Activated CD8-positive, alpha-beta memory T cell treated with anti-CD3 and anti-CD28 coated beads, Interleukin-2, amount 10 ng/mL, durations not matched to agents 7 days and 5 days (primary cell): ENCODE measurements at places on chromosomes 2 and 18.

GRCh38 chr18:50061876-50062517 is 132.9 kb downstream of the MYO5B start:
- peaks cover 46% of the 10 kb centered on the region for H3K27me3 ChIP-seq
- no peaks in the 10 kb centered on the region for H3K4me1 ChIP-seq
- DNase-seq: no peak
- H3K27ac ChIP-seq: no peak overlapping the region
- no peaks in the 10 kb centered on the region for H3K36me3 ChIP-seq

DNA sequence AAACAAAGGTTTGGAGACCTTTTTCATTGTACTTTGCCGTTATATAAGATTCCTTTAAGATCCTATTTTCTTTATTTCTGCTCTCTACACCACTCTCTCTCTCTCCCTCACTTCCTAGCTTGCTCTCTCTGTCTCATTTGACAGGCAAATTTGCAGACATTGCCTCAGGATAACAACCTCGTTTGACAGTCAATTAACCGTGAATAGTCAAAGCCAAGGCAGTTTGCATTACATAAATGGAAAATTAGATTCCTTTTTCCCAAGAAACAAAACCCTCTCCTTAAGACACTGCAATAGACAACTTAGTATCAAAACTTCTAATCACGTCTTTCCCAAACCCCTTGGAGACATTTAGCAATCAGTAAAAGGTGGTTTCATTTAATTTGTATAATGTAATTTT is 7.4 kb downstream of the SKOR2 start:
- no peak overlapping the region for H3K27ac ChIP-seq
- H3K27me3 ChIP-seq: peaks cover 61% of the 10 kb centered on the region
- H3K36me3 ChIP-seq: peaks cover 9% of the 10 kb centered on the region
- DNase-seq: no peak
- H3K4me3 ChIP-seq: no peak overlapping the region
- H3K4me1 ChIP-seq: peaks cover 3% of the 10 kb centered on the region

GRCh38 chr2:37378411-37378810 is 34.0 kb downstream of the QPCT start:
- no peak for DNase-seq
- peaks cover 27% of the 10 kb centered on the region for H3K4me1 ChIP-seq
- no peak overlapping the region for H3K4me3 ChIP-seq
- no peak overlapping the region for H3K27ac ChIP-seq
- H3K36me3 ChIP-seq: peaks cover 7% of the 10 kb centered on the region

GRCh38 chr2:40028792-40029488 is 249.9 kb upstream of the THUMPD2 start:
- DNase-seq: no peak
- no peaks in the 10 kb centered on the region for H3K27me3 ChIP-seq
- peaks cover 15% of the 10 kb centered on the region for H3K4me1 ChIP-seq
- H3K36me3 ChIP-seq: no peaks in the 10 kb centered on the region
- H3K27ac ChIP-seq: no peak overlapping the region

DNA sequence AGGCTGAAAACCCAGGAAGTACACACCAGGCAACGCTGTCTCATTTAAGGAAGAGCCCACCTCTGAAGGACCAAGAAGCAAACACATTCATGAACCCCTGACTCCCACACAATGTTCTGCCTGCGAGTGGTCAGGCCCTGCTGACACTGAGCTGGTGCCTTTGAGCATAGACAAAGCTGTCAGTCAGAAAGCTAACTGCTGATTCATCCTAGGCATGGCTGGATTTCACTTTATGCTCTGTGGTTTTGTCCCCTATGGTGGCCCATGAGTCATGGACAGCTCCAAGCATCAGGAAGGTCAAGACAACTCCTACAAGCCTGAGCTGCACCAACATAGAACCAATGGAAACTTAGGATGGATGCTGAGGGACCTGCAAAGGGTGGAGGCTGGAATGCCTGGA is 78.9 kb downstream of the UXS1 start:
- H3K4me3 ChIP-seq: no peak overlapping the region
- peak overlapping the region; percentile 38 for H3K27ac ChIP-seq
- H3K27me3 ChIP-seq: no peaks in the 10 kb centered on the region

GRCh38 chr2:29014331-29014730 is 33.2 kb downstream of the TOGARAM2 start:
- peak overlapping the region; percentile 92 for H3K27ac ChIP-seq

GRCh38 chr2:15271941-15272542 is 289.1 kb downstream of the NBAS start:
- no peaks in the 10 kb centered on the region for H3K27me3 ChIP-seq
- no peak for DNase-seq
- H3K27ac ChIP-seq: no peak overlapping the region
- H3K4me3 ChIP-seq: no peak overlapping the region
- no peaks in the 10 kb centered on the region for H3K4me1 ChIP-seq

- H3K36me3 ChIP-seq: no peaks in the 10 kb centered on the region
- DNase-seq: no peak
- H3K4me1 ChIP-seq: no peaks in the 10 kb centered on the region
- H3K4me3 ChIP-seq: no peak overlapping the region
- no peak overlapping the region for H3K27ac ChIP-seq
Observed at GRCh38 chr2:152186262-152186661, 10.7 kb upstream of the STAM2 start.

DNA sequence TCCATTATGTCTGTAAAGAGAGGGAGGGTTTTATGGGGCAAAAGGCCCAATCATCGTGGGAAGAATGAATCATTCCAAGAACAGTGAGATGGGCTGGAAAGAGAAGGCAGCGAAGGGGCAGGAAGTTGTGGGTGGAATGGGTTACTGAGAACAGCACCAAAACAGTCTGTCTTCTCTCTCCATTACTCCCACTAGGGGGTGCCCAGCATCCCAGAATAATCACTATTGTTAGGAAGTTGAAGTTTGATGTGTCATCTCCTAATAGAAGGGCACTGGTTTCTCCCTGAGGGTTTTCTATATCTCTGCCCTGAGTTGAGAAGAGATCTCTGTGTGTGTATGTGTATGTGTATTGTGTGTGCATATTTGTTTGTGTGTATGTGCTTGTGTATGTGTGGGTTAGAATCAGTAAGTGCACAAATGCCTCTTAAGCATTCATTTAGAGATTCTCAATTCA is 76.6 kb upstream of the MAP4K3 start:
- H3K27ac ChIP-seq: peak overlapping the region; percentile 31
- H3K4me3 ChIP-seq: no peak overlapping the region
- no peaks in the 10 kb centered on the region for H3K36me3 ChIP-seq
- peaks cover 3% of the 10 kb centered on the region for H3K27me3 ChIP-seq
- peaks cover 30% of the 10 kb centered on the region for H3K4me1 ChIP-seq
- DNase-seq: peak; percentile 70
